ENCODE measurements at places on chromosomes 3 and 15.

- no peak for DNase-seq
Observed at GRCh38 chr3:129245141-129245540, 4.3 kb upstream of the COPG1 start.

DNA sequence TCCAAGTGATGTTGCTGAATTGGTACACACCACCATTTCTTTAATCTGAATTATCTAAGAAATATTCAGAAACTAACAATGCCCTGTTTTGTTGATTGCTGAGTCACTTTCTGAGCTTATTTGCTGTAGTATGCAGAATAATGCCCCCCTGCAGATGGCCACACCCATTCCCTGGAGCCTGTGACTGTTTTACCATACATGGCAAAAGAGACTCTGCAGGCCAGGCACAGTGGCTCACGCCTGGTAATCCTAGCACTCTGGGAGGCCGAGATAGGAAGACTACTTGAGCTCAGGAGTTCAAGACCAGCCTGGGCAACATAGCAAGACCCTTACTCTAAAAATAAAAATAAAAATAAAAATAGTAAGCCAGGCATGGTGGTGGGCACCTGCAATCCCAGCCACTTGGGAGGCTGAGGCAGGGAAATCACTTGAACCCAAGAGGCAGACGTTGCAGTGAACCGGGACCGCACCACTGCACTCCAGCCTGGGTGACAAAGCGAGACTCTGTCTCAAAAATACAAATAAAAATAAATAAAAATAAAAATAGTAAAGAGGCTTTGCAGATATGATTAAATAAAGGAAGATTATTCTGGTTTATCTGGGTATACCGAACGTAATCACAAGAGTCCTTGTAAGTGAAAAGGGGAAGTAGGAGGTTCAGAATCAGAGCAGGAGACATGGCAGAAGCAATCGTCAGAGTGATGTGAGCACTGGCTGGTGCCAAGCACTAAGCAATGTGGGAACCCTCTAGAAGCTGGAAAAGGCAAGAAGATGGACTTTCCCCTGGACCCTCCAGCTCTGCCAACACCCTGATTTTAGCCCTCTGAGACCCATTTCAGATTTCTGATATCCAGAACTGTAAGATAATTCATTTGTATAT is 19.0 kb downstream of the PCYT1A start:
- peak; percentile 84 for DNase-seq

DNA sequence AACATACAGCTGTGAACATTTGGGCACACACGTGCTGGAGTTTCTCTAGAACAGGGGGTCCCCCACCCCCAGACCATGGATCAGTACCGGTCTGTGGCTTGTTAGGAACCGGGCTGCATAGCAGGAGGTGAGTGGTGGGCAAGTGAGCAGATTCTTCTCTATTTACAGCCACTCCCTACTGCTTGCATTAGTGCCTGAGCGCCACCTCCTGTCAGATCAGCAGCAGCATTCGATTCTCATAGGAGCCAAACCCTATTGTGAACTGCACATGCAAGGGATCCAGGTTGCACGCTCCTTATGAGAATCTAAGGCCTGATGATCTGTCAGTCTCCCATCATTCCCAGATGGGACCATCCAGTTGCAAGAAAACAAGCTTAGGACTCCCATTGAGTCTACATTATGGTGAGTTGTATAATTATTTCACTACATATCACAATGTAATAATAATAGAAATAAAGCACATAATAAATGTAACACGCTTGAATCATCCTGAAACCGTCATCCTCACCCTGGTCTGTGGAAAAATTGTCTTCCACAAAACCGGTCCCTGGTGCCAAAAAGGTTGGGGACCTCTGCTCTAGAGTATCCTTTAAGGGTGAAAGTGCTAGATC is 25.8 kb downstream of the CHRM5 start:
- no peak for DNase-seq

DNA sequence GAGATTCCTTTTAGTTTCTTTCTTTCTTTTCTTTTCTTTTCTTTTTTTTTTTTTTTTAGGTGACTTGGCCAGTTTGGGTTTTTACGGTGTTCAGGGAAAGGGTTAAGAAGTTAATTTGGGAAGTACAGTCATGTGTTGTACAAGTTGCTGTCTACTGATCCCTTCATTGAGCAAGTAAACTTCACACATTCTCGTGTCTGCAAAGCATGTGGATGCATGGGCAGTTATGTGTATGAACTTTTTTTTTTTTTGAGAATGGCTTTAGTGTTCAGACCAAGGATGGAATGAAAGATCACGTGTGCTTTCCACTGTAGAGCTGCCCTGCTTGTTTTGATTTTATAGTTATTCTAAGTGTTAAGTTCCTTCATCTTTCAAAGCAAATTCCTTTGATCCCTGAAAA is 132.3 kb downstream of the PGPEP1L start:
- DNase-seq = no peak

DNA sequence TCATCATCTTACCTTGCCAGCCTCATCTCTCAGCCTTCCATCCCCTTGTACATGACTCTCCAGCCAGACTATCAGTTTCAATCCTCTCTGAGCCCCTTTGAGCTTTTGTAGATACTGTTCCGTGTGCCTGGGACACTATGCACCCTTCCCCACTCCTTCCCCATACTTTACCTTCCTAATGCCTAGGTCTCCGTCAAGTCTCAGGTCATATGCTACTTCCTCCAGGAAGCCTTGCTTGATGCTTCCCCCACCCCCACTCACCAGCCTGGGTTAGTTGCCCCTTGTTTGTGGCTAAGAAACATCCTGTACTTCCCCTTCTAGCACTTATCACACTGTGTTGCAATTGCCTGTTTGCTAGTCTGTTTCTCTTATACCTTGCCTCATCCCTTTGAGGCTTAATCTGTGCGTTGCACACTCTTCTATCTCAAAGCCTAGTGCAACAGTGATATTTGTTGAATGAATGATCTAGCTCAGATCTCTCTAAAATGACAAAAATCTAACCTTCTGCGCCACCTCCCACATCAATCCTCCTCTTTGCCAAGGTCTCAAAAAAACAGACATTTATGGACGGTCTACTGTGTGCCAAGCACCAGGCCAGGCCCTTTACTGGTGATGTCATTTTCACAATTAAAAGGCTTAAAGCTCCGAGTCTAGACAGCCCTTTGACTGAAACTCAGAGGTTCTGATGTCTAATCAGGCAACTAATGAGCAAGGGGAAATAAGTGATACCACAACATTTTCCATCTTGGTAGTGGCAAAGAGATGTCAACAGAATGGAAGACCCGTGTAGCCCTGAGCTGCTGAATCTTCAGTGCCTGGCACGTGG is 6.5 kb upstream of the USP3 start:
- DNase-seq = no peak

- no peak for DNase-seq
Observed at GRCh38 chr3:12990306-12990705, 82.9 kb downstream of the IQSEC1 start.

- no peak for DNase-seq
Observed at GRCh38 chr3:39573392-39573791, 105.9 kb downstream of the MOBP start.

DNA sequence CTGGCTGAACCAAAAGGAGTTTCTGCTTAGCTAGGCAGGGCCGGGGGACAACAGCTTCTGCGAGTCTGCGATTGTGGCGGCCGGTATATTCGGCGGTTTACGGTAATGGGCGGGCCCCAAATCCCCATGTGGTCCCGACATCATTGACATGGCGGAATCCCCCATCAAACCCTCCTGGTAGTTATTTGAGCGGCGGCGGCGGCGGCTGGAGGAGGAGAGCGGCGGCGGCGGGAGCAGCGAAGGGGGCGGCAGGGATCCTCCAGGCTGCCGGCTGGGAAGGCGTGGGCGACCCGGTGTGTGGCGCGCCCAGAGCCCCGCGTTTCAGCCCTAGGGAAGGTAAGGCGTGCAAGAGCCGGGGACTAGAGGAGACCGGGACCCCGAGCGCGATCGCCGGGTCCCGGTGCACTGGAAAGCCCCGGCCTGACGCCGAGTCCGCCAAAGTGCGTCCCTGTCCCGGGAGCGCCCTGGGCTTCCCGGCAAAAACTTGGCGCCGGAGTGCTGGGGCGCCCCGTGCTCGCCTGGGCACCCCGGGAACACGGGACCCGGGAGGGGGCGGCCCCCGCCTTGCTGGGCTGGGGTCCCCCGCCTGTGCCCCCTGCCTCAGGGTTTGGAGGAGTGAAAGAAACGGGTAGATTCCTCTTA is at the start of gene FNDC3B:
Gene FNDC3B (plus strand): TSS at position 143 of the 642 bp plus-strand sequence. CDS start 72,902 bp downstream, outside the sequence.
- DNase-seq = peak; percentile 91

GRCh38 chr15:48481802-48482201 is 150.6 kb downstream of the DUT start:
- no peak for DNase-seq

DNA sequence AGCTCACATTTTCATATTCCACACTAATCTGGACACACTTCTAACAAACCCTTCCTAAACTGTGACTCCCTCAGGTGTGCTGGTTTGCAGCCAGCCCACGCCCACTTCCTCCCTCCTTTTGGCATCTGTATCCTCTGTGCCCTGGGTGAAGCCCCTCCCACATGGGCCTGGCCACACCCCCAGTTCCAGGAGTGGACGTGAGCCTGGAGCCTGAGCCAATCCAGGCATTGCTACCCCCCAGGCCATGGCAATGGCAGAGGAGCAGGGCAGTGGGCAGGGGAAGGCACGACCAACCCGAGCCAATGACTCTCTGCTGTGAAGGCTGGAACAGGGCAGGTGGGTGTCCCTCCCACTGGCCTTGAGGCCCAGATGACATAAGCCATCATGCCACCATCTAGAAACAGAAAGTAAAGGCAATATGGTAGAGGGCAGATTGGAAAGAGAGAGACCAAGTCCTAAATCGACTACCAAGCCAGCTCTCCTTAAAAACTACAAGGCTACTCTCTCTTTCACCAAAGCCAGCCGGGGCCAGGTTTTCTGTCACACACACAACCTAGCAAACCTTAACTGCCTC is 18.6 kb downstream of the FAM174B start:
- no peak for DNase-seq

DNA sequence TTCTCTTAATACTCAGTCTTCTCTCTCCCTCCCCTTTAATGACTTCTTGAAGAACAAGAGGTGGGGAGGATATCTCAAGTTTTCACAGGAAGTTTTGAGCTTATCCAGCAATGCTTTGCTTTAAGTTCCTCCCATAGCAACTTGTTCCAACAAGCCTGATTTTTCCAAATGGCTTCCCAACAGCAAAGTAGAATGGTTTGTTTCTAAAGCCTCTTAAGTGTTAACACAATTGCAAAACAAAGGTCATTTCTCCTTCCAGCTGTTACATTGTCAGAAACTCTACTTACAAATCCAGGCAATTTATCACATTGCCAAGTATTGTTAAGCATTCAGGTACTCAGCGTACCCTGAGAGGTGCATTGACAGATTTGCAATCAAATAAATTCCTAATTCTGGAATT is 6.8 kb upstream of the ZNF770 start:
- DNase-seq = no peak

- DNase-seq = peak; percentile 61
Observed at GRCh38 chr3:191139736-191140135, 59.3 kb upstream of the OSTN start.

DNA sequence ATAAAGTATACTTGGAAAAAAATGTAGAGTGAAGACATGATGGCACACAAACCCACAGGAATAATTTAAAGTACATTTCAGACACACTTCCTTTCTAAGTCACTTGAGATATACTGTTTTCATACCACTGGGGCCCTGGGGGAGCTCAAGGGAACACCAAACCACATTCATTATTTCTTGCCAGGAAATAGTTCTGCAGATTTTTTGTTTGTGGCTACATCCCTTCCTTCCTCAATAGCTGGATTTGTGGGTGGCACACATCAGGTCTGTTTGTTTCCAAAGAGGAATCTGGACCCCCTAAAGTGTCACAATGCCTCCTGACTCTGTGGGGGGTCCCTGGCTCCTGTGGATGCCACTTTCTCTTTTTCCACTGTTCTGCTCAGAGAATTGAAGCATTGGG is 153.5 kb upstream of the COL8A1 start:
- peak; percentile 97 for DNase-seq

DNA sequence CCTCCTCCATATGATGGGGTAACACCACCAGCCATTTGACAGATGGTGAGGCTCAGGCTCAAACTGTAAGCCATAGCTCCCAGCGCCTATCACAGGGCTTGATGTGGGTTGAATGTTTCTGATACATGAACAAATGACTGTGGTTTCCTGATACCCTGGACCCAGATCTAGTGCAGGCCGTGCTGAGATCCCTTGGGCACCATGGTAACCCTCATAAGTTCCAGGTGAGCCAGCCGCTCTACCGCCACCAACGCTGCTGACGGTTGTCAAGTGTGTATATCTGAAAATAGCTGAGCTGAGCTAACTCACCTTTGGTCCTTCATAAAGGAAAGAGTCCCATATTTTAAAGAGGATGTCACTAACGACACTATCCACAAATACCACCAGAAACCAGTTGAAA is 74.5 kb downstream of the TBC1D2B start:
- DNase-seq = no peak

DNA sequence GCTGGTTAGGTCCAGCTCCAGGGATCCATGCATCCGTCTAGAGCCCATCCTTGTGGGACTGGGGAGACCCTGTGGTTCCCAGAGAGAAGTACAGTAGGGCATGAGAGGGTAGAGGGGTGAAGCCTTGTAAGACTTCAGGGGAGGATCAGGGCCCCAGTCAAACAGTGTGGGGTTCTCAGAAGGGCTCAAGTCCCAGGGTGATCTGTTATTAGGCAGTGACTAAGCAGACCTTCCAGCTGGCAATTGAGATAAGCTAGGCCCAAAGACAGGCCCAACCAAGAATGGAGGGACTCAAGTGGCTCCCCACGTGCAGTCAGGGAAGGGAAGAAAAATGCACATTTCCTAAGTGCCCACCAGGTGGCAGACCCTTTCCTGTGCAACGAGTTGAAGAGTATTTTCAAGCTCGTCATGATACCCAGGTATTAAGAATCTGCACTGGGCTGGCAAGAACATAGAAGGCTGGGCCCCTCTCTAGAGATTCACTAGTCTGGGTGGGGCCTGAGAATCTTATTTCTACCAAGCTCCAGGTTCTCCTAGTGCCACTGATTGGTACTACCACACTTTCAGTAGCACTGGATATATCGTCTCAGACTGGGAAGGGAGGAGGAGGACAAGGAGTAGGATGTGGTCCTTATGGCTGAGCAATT is 240.8 kb downstream of the NR1D2 start:
- no peak for DNase-seq

DNA sequence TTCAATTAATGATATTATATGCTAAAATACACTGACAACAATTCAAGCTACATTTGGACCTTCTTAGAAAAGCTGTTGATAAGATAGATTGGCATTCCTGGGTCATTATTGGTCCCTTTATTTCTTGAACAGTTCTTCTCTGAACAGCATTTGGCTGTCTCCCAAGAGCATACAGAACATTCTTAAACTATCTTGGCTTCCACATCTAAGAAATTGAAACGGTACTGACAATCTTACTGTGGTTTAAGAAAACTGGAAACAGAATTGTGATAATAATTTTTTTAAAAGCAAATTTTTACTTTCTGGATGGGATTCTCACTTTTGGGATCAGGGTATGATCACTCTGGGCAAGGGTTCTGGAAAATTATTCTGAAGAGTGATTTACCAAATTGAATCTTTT is 161.7 kb upstream of the ZNF385D start:
- DNase-seq = no peak
